Urinary bladder (tissue), 4 donors: ENCODE measurements at places on chromosomes 2 and 18. TPM values are rescaled to one million over a fixed set of nuclear protein-coding genes. Genes with fewer than 3 reads are reported as not detected.

The ABCG5 gene
- polyA plus RNA-seq = not detected

The NAT8 gene
- polyA plus RNA-seq = not detected

The SERPINB12 gene
- polyA plus RNA-seq = not detected

The FZD7 gene
- polyA plus RNA-seq = 92.2 TPM

The CACNB4 gene
- 4.8 TPM for polyA plus RNA-seq

The SMPD4 gene
- 40.8 TPM for polyA plus RNA-seq

The SNED1 gene
- 17.1 TPM for polyA plus RNA-seq

The MOGAT1 gene
- not detected for polyA plus RNA-seq

The SRSF7 gene
- polyA plus RNA-seq = 132 TPM

The FNDC4 gene
- polyA plus RNA-seq = 10.5 TPM

GRCh38 chr2:129709001-129709955 lies 270.2 kb upstream of the RAB6C start:
- no peak for DNase-seq

GRCh38 chr2:226124548-226125011 lies 675.0 kb downstream of the IRS1 start:
- no peak for DNase-seq

DNA sequence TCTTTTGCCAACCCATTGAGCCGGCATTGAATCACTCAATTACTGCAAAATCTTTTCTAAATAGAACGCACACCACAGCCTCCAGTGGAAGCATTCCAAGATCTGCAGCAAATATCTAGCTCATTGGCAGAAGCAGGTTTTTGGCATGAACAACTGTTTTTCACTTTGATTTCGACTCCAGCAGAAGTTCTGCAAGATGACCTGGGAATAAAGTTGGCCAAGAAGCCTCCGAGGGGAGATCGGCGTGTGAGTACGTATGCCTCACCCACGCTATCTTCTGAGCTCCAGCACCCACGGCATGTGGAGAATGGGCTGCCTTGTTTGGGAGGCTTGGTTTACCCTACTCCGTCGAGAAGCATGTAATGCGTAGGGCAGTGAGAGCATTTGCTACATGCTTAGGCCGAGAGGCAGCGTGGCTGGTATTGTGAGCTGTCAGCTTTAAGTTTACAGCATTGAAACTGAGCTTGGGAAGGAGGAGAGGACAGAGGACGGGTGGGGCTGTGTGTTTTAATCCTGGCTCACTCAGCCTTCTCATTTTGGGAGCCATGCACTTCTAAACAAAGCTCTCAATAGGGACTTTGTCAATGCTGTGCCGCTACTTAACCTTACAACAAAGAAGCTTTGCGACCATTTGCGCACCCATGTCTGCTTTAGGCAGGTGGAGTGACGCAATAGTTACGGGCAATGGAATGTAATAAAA lies 10.5 kb downstream of the PCARE start:
- no peak for DNase-seq

GRCh38 chr2:109128616-109129355 lies at the start of gene SH3RF3:
Gene SH3RF3, plus strand, starts transcription at chr2:109129205.
- no peak for DNase-seq

DNA sequence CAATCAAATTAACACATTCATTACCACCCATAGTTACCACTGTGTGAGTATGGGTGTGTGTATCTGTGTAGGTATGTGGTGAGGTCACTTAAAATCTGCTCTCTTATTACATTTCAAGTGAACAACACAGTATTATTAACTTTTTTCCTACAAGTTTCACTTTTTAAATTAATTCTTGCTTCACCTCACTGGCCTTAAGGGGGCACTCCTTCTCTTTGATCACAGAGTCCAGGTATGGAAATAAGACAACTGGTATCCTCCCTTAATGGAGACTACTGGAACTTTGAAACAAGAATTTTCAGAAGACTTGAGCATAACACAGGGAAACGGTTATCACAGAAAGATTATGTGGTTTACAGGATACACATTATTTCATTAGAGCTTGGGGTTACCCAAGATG lies 255.8 kb downstream of the ASXL3 start:
- no peak for DNase-seq

DNA sequence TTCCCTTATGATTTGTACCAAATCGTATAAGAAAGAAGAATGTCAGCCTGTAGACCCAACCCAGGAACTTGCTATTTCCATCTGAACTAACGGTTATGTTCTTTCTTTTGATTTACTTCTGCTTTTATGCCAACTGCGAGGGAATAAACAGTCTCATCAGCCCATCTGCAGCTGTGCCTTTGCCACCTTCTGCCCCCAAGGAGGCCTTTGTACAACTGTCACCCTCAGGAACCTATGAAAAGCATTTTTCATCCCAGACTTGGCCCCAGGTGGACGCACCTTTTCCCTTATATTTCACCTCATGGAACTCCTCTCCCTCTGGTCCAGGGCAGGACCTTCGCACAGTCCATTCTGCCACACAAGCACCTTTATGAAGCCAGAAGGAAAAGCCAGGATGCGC lies 109.8 kb downstream of the AOX1 start:
- no peak for DNase-seq

- DNase-seq = no peak
These were observed 328.9 kb upstream of the NT5C1B start for GRCh38 chr2:18918280-18918679.

DNA sequence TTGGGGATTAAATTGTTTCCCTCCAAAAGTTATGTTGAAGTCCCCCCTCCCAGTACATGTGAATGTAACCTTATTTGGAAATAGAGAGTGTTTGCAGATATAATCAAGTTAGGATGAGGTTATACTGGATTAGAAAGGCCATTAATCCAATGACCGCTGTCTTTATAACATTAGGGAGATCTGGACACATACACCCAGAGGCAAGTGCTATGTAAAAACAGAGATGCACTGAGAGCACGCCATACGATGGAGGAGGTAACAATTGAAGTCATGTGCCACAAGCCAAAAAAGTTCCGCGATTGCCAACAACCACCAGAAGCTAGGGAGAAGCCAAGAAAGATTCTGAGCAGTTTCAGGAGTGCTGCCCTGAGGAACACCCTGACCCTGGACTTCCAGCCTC lies 153.3 kb downstream of the RNF144A start:
- DNase-seq = no peak

- no peak for DNase-seq
These were observed 389.9 kb downstream of the TNS1 start for GRCh38 chr2:217612920-217613319.

- no peak for DNase-seq
These were observed 213.0 kb downstream of the PHLPP1 start for GRCh38 chr18:62928326-62928725.

GRCh38 chr18:41655074-41655473 lies 300.0 kb upstream of the PIK3C3 start:
- DNase-seq = no peak
